ENCODE measurements at places on chromosomes 12 and 14.

- DNase-seq: no peak
Measured at GRCh38 chr14:25001156-25001555, 48.8 kb downstream of the STXBP6 start.

- DNase-seq: no peak
Measured at GRCh38 chr12:26135571-26135970, 10.7 kb upstream of the BHLHE41 start.

- DNase-seq: no peak
Measured at GRCh38 chr12:43988838-43989560, 153.1 kb downstream of the TMEM117 start.

DNA sequence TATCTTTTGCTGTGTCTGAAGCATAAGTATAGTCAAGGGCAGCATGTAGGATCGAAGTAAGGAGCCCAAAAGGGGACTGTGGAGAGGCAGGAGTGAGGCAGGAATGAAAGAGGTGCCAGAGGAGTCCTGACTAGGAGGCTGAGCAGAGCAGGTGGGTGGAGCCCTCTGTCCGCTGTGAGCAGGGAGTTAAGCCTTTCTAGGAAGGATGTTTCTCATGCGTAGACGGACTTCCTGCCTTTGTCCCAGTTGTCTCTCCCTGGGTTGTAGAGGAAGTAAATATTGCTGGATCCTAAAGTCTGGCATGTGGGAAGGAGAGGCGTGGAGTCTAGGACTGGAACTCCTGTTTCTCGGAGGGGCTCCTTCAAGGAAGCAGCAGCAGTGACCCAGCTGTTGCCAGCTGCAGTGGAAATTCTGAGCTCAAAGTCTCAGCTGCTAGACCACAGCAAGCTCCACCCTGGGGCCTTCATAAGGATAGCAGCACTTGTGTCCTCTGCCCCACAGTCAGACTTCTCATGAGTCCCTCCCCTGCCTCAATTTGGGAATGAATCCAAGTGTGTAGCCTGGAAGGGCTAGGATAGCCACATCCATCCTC lies 44.0 kb downstream of the RBMS2 start:
- DNase-seq: peak; percentile 75

DNA sequence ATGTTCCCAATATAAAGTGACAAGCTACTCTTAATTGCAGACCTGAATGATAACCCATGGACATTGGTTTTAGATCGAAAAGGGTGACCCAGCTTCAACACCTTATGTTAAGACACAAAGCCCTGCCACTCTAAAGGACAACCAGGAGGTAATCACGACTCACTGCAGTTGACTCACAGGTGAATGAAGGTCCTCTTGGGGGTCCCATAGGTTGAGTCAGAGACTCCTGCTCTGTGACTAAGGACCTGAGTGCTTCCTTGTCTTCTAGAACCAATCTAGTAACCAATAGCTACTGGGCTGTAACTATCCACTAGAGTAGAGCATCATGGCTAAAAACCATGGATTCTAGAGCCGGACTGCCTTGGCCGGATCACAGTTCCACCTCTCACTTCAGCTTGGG lies 73.8 kb downstream of the KCNK10 start:
- no peak for DNase-seq

DNA sequence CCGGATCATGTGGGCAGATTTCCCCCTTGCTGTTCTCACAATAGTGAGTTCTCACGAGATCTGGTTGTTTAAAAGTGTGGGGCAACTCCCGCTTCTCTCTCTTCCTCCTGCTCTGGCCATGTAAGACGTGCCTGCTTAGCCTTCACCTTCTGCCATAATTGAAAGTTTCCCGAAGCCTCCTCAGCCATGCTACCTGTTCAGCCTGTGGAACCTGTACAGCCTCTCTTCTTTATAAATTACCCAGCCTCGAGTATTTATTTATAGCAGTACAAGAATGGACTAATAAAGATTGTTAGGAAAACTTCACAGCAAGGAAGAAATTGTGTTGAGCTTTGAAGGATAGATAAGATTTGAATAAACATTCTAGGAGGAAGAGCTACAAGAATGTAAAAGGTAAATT lies 52.1 kb downstream of the KDM5A start:
- DNase-seq: no peak

- peak; percentile 19 for DNase-seq
Measured at GRCh38 chr12:109920261-109920780, 20.2 kb downstream of the TCHP start.

Measured in GM03348 (cell line).